ENCODE measurements at places on chromosomes 3 and 15.

- peak; percentile 87 for DNase-seq
Observed at GRCh38 chr15:74322558-74323180, 44.8 kb downstream of the CYP11A1 start.

GRCh38 chr3:140972833-140973232 lies 31.2 kb downstream of the SLC25A36 start:
- no peak for DNase-seq

GRCh38 chr15:26223720-26224119 lies 360.6 kb upstream of the ATP10A start:
- DNase-seq = no peak

DNA sequence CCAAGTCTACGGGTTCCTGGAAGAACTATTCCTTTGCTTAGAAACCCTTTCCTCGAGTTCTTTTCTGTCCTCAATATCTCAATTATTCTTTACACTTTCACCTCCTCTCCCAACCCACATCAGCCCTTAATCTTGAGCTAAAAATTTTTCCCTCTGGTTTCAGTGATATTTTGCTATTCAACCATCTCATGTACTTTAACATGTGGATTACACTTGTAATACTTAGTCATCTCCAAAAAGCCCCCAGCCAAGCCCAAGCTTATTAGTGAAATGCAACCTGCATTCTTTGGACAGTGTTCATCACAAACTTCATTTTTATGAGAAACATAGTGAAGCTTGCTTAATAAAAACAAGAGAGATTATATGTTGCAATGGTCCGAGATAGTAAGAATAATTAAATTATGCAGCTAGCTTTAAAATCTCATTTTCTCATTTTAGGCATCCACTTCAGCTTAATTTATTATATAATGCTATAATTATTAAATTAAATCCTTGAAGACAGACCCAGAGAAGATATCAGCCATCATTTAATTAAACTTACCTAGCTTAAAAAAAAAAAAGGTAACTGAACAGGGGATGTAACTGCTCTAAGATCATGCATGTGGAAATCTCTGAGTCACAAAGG lies 534.5 kb upstream of the TBL1XR1 start:
- DNase-seq = no peak

- DNase-seq = no peak
Observed at GRCh38 chr15:72700076-72700475, 14.1 kb downstream of the BBS4 start.

- no peak for DNase-seq
Observed at GRCh38 chr3:86152620-86153019, 838.3 kb downstream of the VGLL3 start.

DNA sequence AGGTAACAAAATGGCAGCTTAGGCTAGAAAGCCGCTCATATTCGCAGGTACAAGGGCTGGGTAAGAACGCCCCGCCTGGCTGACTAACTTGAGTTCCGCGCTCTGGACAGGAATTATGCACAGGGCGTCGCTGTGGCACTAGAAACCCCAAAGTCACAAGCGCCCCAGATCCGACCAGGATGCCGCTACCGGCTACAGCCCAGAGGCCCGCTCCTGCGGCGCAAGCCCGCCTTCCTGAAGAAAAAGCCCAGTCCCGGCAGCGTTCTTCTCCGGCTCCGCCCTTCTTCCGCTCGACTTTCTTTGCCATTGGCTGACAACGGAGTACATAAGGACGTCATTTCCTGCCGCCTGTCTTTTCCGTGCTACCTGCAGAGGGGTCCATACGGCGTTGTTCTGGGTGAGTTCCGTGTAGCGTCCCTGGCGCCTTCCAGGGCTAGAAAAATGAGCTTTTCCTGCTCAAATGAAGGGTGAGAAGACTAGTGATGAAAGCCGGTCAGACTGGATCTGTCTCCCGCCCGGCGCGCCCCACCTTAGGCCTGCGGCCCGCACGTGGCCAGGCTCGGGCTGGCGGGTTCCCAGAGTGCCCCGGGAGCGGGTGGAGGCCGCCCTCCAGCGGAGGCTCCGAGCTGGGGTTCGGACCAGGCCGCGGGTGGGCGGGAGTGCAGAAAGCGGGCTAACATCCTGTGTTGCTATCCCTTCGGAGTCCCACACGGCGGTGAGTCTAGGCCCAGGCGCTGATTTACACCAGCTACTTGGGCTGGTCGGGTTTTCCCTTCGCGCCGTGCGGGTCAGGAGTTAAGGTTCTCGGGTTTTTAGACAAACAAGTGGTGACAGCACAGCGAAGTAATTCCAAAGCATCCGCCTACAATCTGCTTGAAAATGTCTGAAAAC lies at the start of gene RPSA:
TSS of gene RPSA (plus strand) at position 353 of the 891 bp plus-strand sequence. CDS start 934 bp downstream, outside the sequence.
- peak; percentile 98 for DNase-seq
